Upper lobe of left lung (tissue), 6 donors: ENCODE measurements at places on chromosomes 1 and 21.

- no peaks in the 10 kb centered on the region for H3K4me1 ChIP-seq
- DNase-seq = peak; percentile 15
- no peaks in the 10 kb centered on the region for H3K27me3 ChIP-seq
- H3K4me3 ChIP-seq = no peak overlapping the region
Measured at GRCh38 chr21:46119144-46119636, 21.3 kb downstream of the COL6A2 start.

- H3K4me3 ChIP-seq = peak overlapping the region; percentile 45
- H3K27ac ChIP-seq = no peak overlapping the region
- no peaks in the 10 kb centered on the region for H3K36me3 ChIP-seq
- peak; percentile 56 for DNase-seq
Measured at GRCh38 chr1:156705918-156706656, 704 bp upstream of the CRABP2 start.

DNA sequence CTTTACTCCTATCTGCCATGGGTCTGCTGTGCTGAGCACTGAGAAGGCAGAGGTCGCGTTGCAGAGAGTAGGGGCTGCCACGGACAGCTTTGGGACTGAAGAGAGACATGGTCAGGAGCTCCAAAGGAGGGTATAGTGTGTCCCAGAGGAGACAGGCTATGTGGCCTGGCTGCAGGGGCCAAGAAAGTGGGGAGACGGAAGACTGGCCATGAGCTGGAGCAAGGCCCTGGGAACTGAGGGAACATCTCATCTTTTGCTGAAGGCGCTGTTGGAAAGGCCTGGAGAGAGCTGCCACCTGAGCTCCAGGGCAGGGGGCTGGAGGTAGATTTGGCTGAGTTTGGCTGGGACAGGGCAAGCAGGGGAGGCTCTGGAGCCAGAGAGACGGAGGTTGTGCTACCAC is 55.8 kb upstream of the AJAP1 start:
- DNase-seq = no peak
- H3K36me3 ChIP-seq = no peaks in the 10 kb centered on the region
- H3K4me1 ChIP-seq = no peaks in the 10 kb centered on the region
- H3K27me3 ChIP-seq = no peaks in the 10 kb centered on the region

GRCh38 chr1:9529190-9529589 is 10.1 kb upstream of the SLC25A33 start:
- H3K36me3 ChIP-seq = no peaks in the 10 kb centered on the region
- no peaks in the 10 kb centered on the region for H3K4me1 ChIP-seq
- DNase-seq = no peak
- H3K27me3 ChIP-seq = no peaks in the 10 kb centered on the region
- H3K27ac ChIP-seq = no peak overlapping the region

- DNase-seq = no peak
- no peak overlapping the region for H3K4me3 ChIP-seq
- H3K4me1 ChIP-seq = no peaks in the 10 kb centered on the region
- H3K36me3 ChIP-seq = no peaks in the 10 kb centered on the region
- no peaks in the 10 kb centered on the region for H3K27me3 ChIP-seq
- no peak overlapping the region for H3K27ac ChIP-seq
Measured at GRCh38 chr1:77250126-77250525, 30.9 kb upstream of the PIGK start.
